ENCODE measurements at places on chromosomes 6 and 20.

DNA sequence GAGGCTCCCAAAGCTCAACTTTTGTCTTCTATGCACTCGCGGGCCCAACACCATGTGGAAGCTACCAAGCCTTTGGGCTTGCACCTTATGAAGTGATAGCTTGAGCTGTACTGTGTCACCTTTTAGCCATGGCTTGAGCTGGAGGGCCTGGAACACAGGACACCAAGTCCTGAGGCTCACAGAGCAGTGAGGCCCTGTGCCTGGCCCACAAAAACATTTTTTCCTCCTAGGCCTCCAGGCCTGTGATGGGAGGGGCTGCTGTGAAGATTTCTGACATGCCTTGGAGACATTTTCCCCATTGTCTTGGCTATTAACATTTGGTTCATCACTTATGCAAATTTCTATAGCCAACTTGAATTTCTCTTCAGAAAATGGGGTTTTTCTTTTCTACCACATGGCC lies 96.5 kb downstream of the MMUT start:
- DNase-seq = no peak

DNA sequence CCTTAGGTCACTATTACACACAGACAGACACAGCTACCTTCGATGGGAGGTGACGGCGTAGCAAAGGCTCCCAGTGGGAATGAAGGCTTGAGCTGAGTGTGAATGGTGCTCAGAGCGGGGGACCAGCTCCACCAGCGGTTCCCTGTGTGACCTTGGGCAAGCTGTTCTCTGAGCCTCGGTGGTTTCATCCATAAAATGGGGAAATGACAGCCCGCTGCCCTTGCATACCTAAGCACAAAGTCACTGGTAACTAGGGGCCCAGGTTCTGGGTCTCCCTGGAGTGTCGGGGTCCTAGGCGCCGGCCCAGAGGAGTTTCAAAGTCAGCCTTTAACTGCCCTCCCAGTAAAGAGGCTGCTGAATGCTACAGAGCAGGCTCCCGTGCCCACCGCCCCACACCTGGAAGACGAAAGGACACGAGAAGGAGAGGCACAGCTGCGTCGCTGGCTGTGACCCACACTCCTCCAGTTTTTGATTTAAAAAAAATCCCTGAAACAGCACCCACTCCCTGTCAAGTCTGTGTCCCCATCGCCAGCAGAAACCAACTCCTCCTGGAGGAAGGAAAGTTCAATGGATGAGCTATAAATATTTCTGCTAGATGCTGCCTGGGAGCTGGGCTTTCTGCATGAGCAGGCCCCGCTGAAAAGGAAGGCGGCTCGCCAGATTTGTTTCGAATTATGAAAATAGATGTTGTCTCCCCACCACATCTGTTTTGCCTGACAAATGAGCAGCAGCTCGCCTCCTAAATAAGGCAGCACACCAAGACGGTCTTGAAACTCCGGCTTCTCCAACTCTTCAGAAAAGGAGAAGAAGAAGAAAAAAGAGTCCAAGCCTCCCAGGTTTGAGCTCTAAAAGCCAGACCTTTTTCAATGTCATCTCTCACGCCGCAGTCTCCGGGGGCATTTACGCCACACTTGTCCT lies 27.4 kb downstream of the PMEPA1 start:
- peak; percentile 84 for DNase-seq

DNA sequence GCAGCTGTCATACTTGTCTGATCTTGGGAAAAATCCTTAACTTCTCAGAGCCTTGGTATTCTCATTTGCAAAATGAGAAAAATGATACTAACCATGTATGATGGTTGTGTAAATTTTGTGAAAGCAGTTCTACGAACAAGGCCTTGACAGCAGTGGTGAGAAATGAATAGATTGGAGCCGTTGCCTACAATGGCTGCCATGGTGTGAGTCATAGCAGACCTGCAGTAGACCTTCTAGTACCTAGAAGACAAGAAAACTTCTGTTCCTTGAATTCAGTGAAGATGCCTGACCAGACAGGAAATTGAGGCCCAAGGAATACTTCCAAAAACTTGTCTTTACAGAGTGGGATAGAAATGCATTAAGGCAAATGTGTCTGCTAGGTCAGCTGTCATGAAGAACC lies 338.9 kb downstream of the QKI start:
- no peak for DNase-seq

DNA sequence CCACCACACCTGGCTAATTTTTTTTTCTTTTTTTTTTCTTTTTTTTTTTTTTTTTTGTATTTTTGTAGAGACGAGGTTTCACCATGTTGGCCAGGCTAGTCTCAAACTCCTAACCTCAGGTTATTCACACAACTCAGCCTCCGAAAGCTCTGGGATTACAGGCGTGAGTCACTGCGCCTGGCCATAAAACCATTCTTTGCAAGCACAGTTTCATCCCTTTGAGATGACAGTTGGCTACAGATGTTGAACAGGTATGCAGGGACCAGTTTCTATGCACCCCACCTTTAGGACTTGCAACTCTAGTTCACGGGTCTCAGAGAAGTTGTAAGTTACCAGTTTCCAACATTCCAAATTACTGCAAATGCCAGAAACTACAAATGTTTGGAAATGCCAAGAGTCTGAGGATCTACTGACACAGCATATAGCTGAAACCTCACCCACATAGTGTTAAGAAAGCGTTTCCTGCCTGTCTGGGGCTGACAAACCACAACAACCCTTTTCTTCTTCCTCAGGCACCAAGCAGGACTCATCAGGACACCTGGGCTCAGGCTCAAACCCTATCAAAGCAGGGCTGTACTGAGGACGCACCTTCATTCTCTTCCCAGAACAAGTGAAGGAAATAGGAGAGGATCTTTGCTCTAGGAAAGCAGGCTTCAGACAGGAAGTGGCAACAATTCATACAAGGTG lies 22.9 kb downstream of the ARHGAP18 start:
- DNase-seq = no peak

- peak; percentile 12 for DNase-seq
Measured at GRCh38 chr6:121896771-121897170, 461.3 kb downstream of the GJA1 start.

GRCh38 chr6:105810922-105811482 lies 275.1 kb upstream of the PRDM1 start:
- DNase-seq = no peak

DNA sequence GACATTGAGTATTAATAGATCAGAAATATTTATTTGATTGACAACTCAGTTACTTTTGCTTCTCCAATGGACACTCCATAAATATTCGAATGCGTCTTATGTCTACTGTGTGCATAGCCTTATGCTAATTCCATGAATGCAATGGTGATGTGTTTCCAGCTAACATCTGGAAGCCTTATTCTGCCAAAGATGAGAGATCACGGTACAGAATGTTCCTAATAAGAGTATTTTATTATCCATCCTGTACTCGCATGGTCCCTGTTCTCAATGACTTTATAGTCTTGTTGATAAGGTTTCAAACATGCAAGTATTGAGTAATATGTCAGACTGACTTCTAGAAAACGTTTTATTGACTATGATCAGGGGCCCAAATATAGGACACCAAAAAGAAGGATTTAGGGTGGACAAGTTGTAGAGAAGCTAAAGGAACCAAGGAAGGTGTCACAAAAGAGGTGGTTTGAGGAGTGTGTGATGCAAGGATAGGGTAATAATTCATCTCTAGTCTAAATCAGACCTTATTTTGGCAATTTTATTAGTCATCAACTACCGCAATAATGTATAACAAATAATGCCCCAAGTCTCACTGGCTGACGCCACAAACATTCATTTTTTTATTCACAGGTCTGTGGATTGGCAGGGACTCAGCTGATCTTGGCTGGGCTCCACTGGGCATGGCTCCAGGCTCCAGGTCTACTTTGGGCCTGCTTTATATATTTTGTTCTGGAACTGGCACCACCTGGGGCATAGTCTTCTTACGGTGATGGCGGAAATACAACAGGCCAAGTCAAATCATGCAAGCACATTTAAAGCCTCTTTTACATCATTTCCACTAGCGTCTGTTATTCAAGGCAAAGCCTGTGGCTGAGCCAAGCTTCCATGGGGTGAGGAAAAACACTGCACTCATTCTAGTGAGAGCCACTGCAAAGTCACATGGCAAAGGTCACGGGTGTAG lies 24.5 kb upstream of the CD83 start:
- DNase-seq = no peak

DNA sequence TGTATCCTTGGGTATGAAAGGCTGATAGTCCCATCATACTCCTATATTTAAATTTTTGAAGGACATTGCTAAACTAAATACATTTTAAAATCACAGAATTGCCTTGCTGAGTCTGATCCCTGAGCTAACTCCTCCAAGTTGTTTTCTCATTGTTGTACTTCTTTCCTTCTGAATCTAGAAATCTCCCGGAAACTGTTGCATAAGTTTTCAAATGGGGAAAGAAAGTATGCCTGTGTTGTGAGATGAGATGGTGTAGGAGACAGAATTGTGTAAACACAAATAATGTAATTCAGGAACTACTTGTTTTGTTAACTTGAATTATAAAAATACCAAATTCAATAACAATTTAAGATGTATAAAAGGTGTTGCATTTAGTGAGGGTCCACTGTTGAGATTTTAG lies 7.3 kb downstream of the PNRC1 start:
- DNase-seq = no peak

- no peak for DNase-seq
Measured at GRCh38 chr6:75145976-75146375, 59.9 kb downstream of the COL12A1 start.

DNA sequence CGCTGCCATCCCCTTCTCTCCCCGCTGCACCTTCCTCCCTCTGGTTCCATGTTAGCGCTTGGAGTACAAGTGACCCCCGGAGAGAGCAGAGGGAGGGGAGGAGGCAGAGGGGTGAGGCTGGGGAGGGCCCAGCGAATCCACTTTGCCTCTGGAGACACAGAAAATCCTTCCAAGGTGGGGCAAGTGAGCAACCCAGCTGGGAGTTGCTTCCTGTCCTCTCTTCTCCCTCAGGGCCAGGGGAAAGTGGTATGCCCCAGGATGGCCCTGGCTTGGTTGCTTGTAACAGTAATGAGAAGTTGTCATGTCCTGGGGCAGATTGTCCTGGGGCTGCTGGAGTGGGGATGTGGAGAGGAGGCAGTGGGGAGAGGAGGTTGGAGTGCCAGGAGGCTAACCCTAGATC lies 691 bp upstream of the ANGPT4 start:
- DNase-seq = no peak

DNA sequence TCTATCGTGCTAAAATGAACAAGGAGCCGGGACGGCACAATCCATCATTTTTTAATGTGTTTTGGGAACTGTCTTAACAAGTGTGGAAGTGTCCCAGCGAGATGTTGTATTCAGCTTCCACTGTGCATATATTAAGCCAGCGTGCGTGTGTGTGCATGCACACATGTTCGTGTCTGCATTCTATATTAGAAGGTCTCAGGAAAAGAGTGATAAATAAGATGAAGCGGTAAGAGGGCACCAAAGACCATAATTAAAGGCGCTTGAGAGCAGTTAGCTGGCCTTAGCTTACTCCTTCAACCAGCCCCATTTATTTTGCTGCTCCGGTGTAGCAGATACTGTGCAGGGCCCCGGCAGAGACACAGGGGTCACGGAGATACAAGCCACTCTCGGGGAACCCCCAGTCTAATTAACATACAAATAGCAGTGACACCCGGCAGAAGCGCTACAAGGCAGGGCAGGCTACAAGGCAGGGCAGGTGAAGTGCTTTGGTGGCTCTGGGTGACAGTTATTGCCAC lies 206.5 kb upstream of the RREB1 start:
- DNase-seq = peak; percentile 53

- no peak for DNase-seq
Measured at GRCh38 chr6:157217894-157218370, 105.4 kb downstream of the TMEM242 start.

- DNase-seq = no peak
Measured at GRCh38 chr20:33858666-33859065, 47.5 kb downstream of the CHMP4B start.

GRCh38 chr6:145026267-145026679 lies 709.0 kb downstream of the EPM2A start:
- no peak for DNase-seq

- peak; percentile 31 for DNase-seq
Measured at GRCh38 chr6:24883618-24884017, 52.1 kb downstream of the RIPOR2 start.

DNA sequence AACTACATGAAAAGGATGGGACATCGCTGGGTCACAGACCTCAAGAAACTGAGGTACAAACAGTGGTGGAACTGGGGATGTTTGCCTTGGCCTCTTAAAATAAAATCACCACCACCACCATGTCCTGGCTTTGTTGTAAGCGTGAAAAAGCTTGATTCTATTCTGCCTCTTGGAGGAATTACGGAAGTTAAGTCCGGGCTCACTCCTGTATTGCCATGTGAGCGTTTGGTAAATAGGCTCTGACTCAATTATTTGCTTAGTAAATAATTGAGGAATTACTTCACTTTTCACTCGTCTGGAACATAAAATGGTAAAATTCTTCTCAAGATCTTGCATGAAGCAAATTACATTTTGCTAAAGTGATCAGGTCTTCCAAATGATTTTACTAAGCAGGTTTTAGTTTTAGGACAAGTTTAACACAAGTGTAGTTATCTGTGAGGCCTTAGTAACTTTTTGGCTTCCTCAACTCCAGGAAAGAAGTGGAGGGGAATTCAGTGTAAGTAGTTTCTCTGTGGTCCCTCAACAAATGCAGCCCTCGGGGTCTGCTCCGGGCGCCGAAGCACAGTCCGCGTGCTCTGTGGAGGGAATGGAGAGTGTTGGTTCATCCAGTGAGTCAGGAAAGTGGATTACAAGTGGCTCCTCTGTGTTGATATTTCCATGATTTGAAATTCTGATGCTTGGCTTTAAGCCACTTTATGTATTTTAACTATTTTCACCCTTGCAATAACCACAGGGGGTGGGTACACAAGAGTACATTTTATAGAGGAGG lies 23.8 kb downstream of the IYD start:
- no peak for DNase-seq

Data from tongue (tissue), 3 donors.